Bladder microvascular endothelial cell (primary cell): ENCODE measurements at places on chromosomes 6 and 20. TPM values are rescaled to one million over a fixed set of nuclear protein-coding genes. Genes with fewer than 3 reads are reported as not detected.

The SLC17A4 gene
- total RNA-seq = not detected in 2 replicates

The FOXP4 gene
- total RNA-seq = 1.3 and 4.6 TPM in 2 replicates

The CAP2 gene
- total RNA-seq = 2.6 and 4.2 TPM in 2 replicates

The RPN2 gene
- 162 and 281 TPM in 2 replicates for total RNA-seq

The GPX5 gene
- not detected in 2 replicates for total RNA-seq

The MROH8 gene
- total RNA-seq = 0.25 and 0.49 TPM in 2 replicates

The KIF13A gene
- total RNA-seq = 56.0 and 94.0 TPM in 2 replicates

The POPDC3 gene
- total RNA-seq = 0.49 and 0.82 TPM in 2 replicates

The MICA gene
- 34.1 and 56.0 TPM in 2 replicates for total RNA-seq

The MAK gene
- under 0.01 TPM in 1 of 2 replicates, not detected in the other for total RNA-seq

The FBXO30 gene
- total RNA-seq = 8.3 and 18.9 TPM in 2 replicates

The NKX2-2 gene
- not detected in 2 replicates for total RNA-seq

The HINT3 gene
- 9.9 and 14.5 TPM in 2 replicates for total RNA-seq

The RGS17 gene
- total RNA-seq = 0.65 and 3.0 TPM in 2 replicates

The B3GAT2 gene
- not detected in 2 replicates for total RNA-seq

The PPP1R14C gene
- total RNA-seq = not detected in 2 replicates

The PDRG1 gene
- total RNA-seq = 4.4 and 6.9 TPM in 2 replicates

The RBL1 gene
- 7.0 and 9.7 TPM in 2 replicates for total RNA-seq

The C20orf141 gene
- not detected in 2 replicates for total RNA-seq

The SDCBP2 gene
- total RNA-seq = 2.6 and 6.0 TPM in 2 replicates

The CAPN11 gene
- total RNA-seq = 2.3 and 8.6 TPM in 2 replicates

The C6orf58 gene
- under 0.01 and 0.50 TPM in 2 replicates for total RNA-seq

The CARMIL1 gene
- 1.7 and 6.8 TPM in 2 replicates for total RNA-seq

The TCFL5 gene
- total RNA-seq = 10.2 and 11.7 TPM in 2 replicates

The FAM209A gene
- not detected in 2 replicates for total RNA-seq

The C6orf132 gene
- total RNA-seq = 0.06 and 0.65 TPM in 2 replicates

The ARFGAP1 gene
- 32.7 and 68.0 TPM in 2 replicates for total RNA-seq

The SLC17A2 gene
- not detected in 2 replicates for total RNA-seq

The WFDC10B gene
- not detected in 2 replicates for total RNA-seq

The SNHG17 gene
- 3.1 and 13.7 TPM in 2 replicates for total RNA-seq

The DSP gene
- 3.9 and 59.2 TPM in 2 replicates for total RNA-seq

The TPMT gene
- 8.3 and 11.4 TPM in 2 replicates for total RNA-seq

The HCRTR2 gene
- not detected in 2 replicates for total RNA-seq

The MDC1 gene
- 5.0 and 11.0 TPM in 2 replicates for total RNA-seq
